Cortex of kidney (tissue), 1 donor: ENCODE measurements at places on chromosomes 5 and 9.

DNA sequence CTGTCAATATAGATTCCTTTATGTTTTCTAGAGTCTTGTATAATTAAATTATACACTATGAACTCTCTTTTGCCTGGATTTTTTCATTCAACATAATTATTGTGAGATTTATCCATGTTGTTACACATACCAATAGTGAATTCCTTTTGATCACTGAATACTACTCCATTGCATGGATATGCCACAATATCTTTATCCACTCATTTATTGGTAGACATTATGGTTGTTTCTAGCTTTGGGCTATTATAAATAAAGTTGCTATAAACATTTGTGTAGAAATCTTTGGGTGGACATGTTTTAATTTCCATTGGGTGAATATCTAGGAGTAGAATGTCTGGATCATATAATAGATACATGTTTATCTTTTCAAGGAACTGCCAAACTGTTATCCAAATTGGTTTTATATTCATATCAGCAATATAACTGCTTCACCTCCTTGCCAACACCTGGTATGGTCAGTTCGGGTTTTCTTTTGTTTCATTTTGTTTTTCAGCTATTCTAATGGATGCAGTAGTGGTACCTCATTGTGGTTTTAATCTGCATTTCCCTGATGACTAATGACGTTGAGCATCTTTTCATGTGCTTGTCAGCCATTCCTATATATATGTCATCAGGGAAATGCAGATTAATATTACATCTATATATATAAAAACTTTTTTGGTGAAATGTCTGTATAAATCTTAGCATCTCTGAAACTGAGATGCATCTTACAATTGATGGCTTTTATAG, 32.1 kb upstream of the TCF7 start:
- no peak for DNase-seq

DNA sequence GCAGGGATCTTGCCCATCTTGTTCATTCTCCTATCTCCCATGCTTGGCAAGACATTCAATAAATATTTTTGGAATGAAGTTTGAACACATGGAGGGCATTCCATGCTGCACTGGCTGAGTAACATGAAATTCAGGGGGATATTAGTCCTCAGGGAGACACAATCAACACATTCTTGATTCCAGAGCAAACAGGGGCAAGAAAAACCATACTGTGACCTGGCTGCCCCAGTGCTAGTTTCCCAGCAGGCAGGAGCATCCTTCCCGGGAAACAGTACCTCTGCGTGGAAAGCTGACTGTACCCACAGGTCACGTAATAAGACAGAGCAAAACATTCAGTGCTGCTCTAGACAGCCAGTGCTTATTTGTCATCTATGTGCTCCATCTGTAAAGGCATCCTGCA, 66.3 kb upstream of the SPOCK1 start:
- no peak for DNase-seq

GRCh38 chr5:170474489-170475274, 29.1 kb upstream of the KCNIP1 start:
- no peak for DNase-seq

DNA sequence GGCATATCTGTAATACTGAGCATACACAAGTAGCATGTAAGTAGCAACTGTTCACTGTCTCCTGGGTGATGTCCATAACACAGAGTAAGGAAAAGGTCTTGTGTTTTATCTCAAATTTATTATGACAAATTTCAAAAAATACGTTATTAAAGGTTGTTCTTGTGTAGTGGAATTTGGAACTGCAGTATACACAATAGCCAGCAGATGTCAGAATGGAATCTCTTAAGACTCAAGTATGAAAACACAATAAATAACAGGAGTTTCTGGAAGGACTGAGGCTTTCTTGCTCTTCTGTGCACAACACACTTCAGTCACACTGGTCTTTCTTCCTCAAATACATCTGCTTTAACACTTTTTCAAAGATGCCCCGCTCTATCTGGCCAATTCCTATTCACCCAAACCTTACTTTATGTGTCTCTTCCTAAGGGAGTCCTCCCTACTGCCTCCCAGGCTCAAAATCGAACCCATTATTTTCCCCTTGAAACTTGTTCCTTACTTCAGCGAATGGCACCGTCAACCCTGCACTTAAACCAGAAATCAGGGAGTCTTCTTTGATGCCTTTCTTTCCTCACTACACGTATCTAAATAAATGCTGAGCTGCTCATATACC, 6.5 kb upstream of the FBXO10 start:
- no peak for DNase-seq

- no peak for DNase-seq
These were observed 247.1 kb downstream of the NFIB start for GRCh38 chr9:14066831-14067230.

GRCh38 chr5:126402621-126403555, 20.3 kb upstream of the GRAMD2B start:
- DNase-seq = no peak

- no peak for DNase-seq
These were observed 2016.6 kb downstream of the MAT2B start for GRCh38 chr5:165521816-165522610.

- no peak for DNase-seq
These were observed 106.0 kb downstream of the PHF2 start for GRCh38 chr9:93682155-93682968.
